ENCODE measurements at places on chromosomes 1 and 21. TPM values are rescaled to one million over a fixed set of nuclear protein-coding genes. Genes with fewer than 3 reads are reported as not detected.

The CCDC27 gene
- not detected for total RNA-seq

The OR2T4 gene
- total RNA-seq = not detected

The DDI2 gene
- 29.6 TPM for total RNA-seq

The FCER1G gene
- total RNA-seq = 64.3 TPM

The KRTAP12-1 gene
- total RNA-seq = not detected

The PUM1 gene
- total RNA-seq = 105 TPM

The PFKL gene
- total RNA-seq = 95.1 TPM

The NLRP3 gene
- 7.1 TPM for total RNA-seq

The SYCP1 gene
- not detected for total RNA-seq

The C1orf141 gene
- not detected for total RNA-seq

The NAV1 gene
- 167 TPM for total RNA-seq

The CD5L gene
- total RNA-seq = not detected

The IGSF21 gene
- total RNA-seq = 10.1 TPM

The PCP4L1 gene
- 0.69 TPM for total RNA-seq
